ENCODE measurements at places on chromosomes 13 and 19. TPM values are rescaled to one million over a fixed set of nuclear protein-coding genes. Genes with fewer than 3 reads are reported as not detected.

DNA sequence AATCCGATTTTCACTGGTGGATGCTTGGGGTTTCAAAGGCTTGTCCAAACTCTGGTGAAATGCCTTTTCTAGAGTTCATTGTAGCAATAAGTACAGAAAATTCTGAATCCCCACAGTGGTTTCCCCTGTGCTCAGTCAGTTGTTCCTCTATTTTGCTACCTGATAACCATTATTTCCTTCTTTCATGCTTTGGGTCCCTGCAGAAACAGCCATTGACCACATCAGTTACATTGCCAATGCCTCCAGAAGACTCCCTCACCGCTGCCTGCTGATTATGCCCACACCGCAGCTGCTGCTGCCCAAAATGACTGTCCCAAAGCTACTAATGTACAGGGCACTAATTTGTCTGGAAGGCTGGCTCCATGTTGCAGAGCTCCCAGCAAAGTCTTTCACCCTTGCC is 517.3 kb downstream of the KLF12 start:
- no peaks in the 10 kb centered on the region for H3K36me3 ChIP-seq
- peaks cover 2% of the 10 kb centered on the region for H3K27me3 ChIP-seq
- DNase-seq, result no peak
- H3K27ac ChIP-seq, result no peak overlapping the region
- no peaks in the 10 kb centered on the region for H3K4me1 ChIP-seq

DNA sequence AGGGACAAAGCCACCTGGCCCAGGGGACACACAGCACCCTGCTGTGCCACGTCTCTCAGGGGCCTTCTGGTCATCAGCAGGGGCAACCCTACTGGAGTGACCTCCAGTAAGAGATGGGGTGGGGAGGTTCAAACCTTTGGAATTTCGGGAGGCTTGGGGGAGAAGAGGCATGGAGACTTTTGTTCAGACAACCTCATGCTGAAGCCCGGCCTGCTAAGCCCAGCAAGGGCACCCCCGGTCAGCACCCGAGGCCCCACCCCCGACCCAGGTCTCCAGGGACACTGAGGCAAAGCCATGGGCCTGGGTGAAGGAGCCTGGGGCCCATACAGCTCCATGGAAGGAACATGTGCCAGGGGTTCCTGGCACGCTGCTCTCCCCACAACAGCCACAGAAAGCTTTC is 23.3 kb downstream of the ZNF787 start:
- H3K4me1 ChIP-seq, result no peaks in the 10 kb centered on the region
- H3K4me3 ChIP-seq, result no peak overlapping the region
- H3K27me3 ChIP-seq, result no peaks in the 10 kb centered on the region
- H3K36me3 ChIP-seq, result peaks cover 18% of the 10 kb centered on the region

DNA sequence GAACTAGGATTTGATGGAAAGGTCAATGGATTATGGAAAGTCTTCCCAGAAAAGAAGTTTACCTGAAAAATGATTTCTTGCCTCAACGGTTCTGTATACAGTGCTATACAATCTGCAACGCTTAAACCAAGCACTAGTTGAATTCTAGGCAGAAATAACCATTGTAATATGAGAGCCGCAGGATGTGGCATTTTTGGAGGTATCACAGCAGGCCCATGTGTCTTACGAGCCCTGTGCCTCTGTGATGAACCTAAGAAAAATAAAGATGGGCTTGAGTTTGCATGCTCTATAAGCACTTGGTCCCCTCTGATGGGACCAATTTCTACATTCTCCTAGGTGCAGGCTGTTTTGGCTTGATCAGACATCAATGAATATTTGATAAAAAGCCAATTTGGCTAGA is 78.7 kb upstream of the RFC3 start:
- no peaks in the 10 kb centered on the region for H3K27me3 ChIP-seq
- H3K36me3 ChIP-seq, result no peaks in the 10 kb centered on the region
- H3K27ac ChIP-seq, result no peak overlapping the region
- no peak overlapping the region for H3K4me3 ChIP-seq
- H3K4me1 ChIP-seq, result no peaks in the 10 kb centered on the region

DNA sequence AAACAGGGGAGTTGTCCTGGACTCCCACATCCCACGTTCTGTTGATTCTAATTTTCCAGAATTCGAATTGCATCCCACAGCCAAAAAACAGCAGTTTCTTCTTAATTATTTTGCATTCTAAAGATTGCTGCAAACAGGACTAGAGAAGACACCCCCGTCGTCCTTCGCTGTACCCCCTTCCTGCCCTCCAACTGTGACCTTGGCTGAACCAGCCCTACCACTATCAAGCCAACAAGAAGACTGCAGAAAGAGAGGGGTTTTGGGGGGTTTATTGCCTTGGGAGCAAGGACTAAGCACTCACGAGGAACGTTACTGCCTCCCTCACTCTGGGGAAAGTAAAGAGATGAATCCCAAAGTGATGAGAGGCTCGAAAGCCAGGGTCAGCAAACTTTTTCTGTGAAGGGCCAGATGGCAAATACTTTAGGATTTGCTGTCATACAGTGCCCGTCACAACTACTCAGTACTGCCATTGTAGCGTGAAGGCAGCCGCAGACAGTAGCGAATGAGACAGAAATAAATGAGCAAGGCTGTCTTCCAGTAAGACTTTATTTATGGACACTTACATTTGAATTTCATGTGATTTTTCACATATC is 32.5 kb upstream of the KATNAL1 start:
- DNase-seq, result no peak
- H3K4me3 ChIP-seq, result no peak overlapping the region
- H3K27me3 ChIP-seq, result no peaks in the 10 kb centered on the region

GRCh38 chr13:71853725-71854124 is 13.3 kb downstream of the DACH1 start:
- H3K27ac ChIP-seq, result no peak overlapping the region
- no peaks in the 10 kb centered on the region for H3K4me1 ChIP-seq
- no peaks in the 10 kb centered on the region for H3K27me3 ChIP-seq
- no peak for DNase-seq
- H3K4me3 ChIP-seq, result no peak overlapping the region

DNA sequence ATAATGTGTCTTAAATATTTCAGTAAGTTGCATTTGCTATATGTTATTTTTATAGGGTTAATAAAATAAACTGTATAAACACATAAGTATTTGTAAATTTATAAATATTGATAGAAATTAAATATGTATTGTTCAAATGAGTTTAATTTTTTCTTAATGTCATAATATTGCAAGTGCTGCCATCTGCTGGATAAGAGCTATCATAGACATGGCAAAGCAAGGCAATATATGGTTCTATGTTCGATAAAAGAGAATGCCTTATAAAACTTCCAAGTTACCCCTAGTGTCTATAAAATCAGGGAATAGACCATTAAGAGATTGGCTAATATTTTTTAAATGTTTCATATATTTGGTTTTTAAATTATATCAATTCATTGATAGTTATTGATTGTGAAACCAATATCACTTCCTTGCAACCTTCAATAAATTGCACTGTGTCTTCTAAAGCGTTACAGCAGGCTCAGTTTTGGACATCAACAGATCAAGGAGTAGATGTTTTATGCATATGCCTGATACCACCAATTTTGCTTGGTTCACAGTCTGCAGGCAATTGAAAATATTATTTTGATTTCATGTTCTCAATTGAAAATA is 29.0 kb upstream of the SLITRK6 start:
- H3K36me3 ChIP-seq, result no peaks in the 10 kb centered on the region
- H3K27me3 ChIP-seq, result no peaks in the 10 kb centered on the region
- no peak overlapping the region for H3K27ac ChIP-seq

- H3K36me3 ChIP-seq, result no peaks in the 10 kb centered on the region
- no peak overlapping the region for H3K27ac ChIP-seq
- peaks cover 4% of the 10 kb centered on the region for H3K27me3 ChIP-seq
- no peak overlapping the region for H3K4me3 ChIP-seq
- DNase-seq, result no peak
- no peaks in the 10 kb centered on the region for H3K4me1 ChIP-seq
Measured at GRCh38 chr13:46759846-46760245, 37.1 kb downstream of the ESD start.

GRCh38 chr13:52738719-52739467 is 727 bp downstream of the CNMD start:
- H3K27ac ChIP-seq, result no peak overlapping the region
- H3K27me3 ChIP-seq, result peaks cover 16% of the 10 kb centered on the region
- peaks cover 9% of the 10 kb centered on the region for H3K4me1 ChIP-seq
- H3K4me3 ChIP-seq, result no peak overlapping the region

- no peak overlapping the region for H3K4me3 ChIP-seq
- no peaks in the 10 kb centered on the region for H3K36me3 ChIP-seq
- no peak overlapping the region for H3K27ac ChIP-seq
- no peak for DNase-seq
- no peaks in the 10 kb centered on the region for H3K27me3 ChIP-seq
Measured at GRCh38 chr13:49607761-49608160, 20.5 kb upstream of the ARL11 start.

DNA sequence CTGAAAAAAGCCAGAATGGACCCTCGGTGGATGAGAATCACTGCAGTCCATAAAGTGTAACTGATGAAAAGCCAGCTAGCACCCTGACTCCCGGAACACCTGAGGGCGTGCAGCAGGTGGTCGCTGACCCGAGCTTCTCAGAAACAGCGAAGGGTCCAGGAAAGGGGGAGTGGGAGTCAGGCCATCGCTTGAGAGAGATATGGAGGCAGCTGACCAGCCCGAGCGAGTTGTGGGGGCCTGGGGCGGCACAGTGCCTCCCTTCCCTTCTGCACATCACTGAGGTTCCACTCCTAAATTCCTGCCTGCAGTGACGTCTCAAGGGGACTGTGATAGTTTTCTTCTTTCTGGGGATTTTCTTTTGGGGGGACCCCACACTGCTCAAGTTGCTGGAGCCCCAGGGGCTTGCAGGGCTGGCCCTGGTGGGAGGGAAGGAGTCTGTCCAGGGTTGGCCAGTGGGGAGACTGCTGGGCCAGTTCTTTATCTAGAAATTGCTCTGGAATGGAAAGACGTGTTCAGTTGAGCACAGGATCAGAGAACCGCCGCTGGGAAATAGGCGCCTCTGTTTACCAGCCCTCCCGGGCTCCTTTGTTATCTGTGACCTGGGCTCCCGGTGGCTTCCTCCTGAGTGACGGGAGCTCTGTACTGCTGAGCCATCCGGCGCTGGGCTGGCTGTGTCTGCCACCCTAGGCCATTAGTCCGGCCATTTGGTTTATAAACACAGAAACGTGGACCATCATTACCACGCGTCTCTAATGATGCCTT is 71.3 kb downstream of the RAB20 start:
- no peaks in the 10 kb centered on the region for H3K4me1 ChIP-seq
- no peaks in the 10 kb centered on the region for H3K27me3 ChIP-seq
- no peak for DNase-seq
- H3K4me3 ChIP-seq, result no peak overlapping the region

GRCh38 chr19:2254064-2254872 is 1.9 kb downstream of the JSRP1 start:
- no peak for DNase-seq
- H3K4me1 ChIP-seq, result peaks cover 66% of the 10 kb centered on the region
- H3K4me3 ChIP-seq, result no peak overlapping the region
- no peaks in the 10 kb centered on the region for H3K36me3 ChIP-seq
- H3K27ac ChIP-seq, result no peak overlapping the region

GRCh38 chr19:41316306-41316920 is 6.4 kb downstream of the CCDC97 start:
- H3K27ac ChIP-seq, result no peak overlapping the region
- peaks cover 63% of the 10 kb centered on the region for H3K36me3 ChIP-seq
- no peak for DNase-seq
- H3K4me3 ChIP-seq, result no peak overlapping the region

- H3K27me3 ChIP-seq, result no peaks in the 10 kb centered on the region
- H3K4me3 ChIP-seq, result no peak overlapping the region
Measured at GRCh38 chr13:87656306-87656705, 14.9 kb upstream of the SLITRK5 start.

DNA sequence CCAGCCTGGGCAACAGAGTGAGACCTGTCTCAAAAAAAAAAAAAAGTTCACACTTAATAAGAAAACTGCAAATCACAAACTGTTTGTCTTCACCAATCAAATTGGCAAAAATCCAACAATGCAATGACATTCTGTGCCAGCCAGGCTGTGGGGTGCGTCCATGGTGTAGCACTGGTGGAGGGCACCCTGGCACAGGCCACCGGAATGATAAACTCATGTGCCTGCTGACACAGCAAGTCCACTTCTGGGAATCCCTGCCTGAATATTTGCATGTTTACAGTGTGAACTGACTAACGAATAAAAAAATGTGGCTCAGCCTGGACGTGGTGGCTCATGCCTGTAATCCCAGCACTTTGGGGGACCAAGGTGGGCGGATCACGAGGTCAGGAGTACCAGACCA is 1.6 kb upstream of the LRRC25 start:
- no peak overlapping the region for H3K4me3 ChIP-seq
- no peaks in the 10 kb centered on the region for H3K36me3 ChIP-seq
- H3K4me1 ChIP-seq, result peaks cover 8% of the 10 kb centered on the region
- DNase-seq, result no peak

The ZNF844 gene
- total RNA-seq, result 5.0 TPM

The PLVAP gene
- total RNA-seq, result not detected

The CD37 gene
- total RNA-seq, result 351 TPM

The KL gene
- not detected for total RNA-seq

The NBEA gene
- 1.1 TPM for total RNA-seq

The TBXA2R gene
- 1.7 TPM for total RNA-seq

The ADGRE2 gene
- 2.1 TPM for total RNA-seq

The RHPN2 gene
- 0.37 TPM for total RNA-seq

The CEACAM8 gene
- total RNA-seq, result not detected

The ZNF525 gene
- total RNA-seq, result 11.7 TPM

The RPL18A gene
- total RNA-seq, result 2,143 TPM

The ZNF8 gene
- total RNA-seq, result 6.7 TPM

Measured in CD4-positive, CD25-positive, alpha-beta regulatory T cell (primary cell).